ENCODE measurements at places on chromosomes 7 and 10.

- DNase-seq, result no peak
Measured at GRCh38 chr7:17946591-17946990, 6.3 kb upstream of the SNX13 start.

DNA sequence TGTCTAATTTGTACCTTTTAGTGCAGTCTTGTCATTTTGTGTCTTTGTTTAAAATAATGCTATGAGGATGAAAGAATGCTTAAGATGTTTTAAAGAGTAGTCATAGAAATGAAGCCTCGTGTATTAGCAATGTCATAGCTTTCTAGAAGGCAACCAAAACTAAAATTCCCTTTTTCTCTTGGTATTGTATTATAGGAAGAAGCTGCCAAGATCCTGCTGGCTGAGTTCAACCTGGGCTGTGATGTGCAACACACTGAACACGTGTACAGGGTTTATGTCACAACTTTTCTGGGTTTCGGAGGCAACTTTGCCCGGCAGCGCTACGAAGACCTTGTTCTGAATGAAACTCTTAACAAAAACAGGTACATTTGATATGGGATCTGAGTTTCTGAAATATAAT lies 36.2 kb downstream of the COX15 start:
- peak; percentile 62 for DNase-seq

DNA sequence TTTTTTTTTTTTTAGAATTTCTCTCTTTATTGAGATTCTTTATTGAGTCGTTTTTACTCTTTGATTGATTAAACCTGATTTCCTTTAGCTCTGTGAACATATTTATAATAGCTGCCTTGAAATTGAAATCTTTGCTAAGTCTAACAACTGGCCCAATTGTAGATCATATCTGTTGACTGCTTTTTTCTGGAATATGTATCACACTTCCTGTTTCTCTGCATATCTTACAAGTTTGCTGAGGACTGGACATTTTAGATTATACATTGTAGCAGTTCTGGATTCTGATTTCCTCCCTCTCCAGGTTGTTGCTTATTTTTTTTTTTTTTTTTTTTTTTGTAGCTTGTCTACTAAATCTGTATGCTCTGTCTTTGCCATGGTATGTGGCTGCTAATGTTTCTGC lies 56.3 kb downstream of the PRKAR2B start:
- no peak for DNase-seq

DNA sequence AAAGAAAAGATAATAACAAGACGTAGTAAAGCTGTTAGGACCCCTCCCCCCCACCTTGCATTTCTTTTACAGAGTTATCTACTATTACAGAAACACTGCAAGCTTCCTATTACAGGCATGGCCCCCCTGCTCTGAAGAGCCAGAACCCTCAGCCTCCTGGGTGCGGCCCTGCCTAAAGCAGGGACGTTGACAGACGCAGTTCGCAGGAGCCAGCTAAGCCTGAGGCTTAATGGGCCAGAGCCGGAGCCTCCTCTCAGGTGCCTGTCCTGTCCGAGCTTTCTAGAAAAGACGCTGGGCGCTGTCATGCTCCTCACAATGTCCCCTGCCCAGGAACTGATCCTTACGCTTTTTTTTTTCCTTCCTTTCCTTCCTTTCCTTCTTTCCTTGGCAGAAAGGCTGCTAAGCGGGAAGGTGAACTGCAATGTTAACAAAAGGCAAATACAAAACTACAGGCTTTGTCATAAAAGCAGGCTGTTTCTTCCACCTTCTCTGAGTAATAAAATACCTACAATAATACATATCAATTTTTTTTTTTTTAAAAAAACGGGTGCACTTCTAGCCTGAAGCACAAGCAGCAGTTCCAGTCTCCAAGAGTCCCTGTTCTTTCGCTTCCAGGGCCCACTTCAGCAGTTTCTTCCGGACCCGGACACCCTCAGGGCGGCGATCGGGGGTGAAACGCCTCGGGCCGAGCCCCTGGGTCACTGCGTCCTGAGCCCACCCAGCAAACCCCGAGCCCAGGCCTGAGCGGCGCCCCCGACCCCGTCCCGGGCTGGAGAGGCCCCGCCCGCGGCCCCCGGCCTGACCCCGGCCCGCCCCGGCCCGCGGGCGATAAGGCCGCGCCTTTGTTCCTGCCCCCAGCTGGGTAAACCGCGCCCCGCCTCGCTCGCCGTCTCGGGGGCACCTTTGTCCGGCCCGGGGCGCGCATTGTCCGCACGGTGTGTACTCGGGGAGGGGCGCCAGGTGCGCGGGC lies 11.2 kb downstream of the MNX1 start:
- peak; percentile 17 for DNase-seq

DNA sequence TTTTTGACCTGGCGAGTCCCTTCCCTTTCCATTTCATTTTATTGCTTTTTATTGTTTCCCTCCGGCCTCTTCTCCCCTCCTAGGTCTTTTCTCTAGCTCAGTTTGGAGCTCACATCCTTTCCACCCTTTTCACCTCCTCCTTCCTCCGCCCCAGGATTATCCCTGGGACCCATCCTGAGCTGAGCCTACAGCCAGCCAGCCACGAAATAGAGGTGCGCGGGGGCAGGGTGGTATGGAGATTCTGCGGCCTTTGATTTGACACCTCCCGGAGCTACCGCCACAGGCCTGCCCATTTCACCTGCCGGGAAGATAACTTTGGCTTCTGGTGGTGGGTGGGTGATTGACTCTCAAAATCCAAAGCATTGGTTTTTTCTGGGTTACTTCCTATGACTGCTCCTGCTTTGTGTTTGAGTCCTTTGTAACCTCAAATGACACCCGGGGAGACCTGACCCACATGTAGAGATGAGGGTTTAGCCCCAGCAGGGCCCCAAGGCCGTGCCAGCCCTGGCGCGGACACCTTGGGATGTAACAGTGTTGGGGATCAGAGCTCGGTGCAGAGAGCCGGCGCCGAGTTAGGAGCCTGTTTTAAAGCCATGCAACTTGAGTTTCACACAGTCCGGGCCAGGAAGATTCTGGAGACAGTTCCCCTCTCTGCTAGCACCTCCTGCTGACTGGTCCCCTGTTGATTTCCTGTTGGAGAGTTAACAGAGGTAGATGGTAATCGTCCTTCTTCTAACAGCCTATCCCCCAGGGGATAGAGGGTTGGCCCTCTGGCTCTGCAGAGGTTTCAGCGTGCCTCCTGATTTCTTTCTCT lies 1.5 kb downstream of the DUSP5 start:
- peak; percentile 16 for DNase-seq

- DNase-seq, result no peak
Measured at GRCh38 chr7:38886265-38886664, 22.7 kb downstream of the VPS41 start.

GRCh38 chr10:47095211-47095610 lies 184.0 kb downstream of the PTPN20 start:
- DNase-seq, result no peak

- DNase-seq, result peak; percentile 62
Measured at GRCh38 chr7:149196705-149197171, 1.4 kb downstream of the ZNF282 start.

GRCh38 chr7:8068892-8069686 lies 100.5 kb downstream of the GLCCI1 start:
- no peak for DNase-seq

DNA sequence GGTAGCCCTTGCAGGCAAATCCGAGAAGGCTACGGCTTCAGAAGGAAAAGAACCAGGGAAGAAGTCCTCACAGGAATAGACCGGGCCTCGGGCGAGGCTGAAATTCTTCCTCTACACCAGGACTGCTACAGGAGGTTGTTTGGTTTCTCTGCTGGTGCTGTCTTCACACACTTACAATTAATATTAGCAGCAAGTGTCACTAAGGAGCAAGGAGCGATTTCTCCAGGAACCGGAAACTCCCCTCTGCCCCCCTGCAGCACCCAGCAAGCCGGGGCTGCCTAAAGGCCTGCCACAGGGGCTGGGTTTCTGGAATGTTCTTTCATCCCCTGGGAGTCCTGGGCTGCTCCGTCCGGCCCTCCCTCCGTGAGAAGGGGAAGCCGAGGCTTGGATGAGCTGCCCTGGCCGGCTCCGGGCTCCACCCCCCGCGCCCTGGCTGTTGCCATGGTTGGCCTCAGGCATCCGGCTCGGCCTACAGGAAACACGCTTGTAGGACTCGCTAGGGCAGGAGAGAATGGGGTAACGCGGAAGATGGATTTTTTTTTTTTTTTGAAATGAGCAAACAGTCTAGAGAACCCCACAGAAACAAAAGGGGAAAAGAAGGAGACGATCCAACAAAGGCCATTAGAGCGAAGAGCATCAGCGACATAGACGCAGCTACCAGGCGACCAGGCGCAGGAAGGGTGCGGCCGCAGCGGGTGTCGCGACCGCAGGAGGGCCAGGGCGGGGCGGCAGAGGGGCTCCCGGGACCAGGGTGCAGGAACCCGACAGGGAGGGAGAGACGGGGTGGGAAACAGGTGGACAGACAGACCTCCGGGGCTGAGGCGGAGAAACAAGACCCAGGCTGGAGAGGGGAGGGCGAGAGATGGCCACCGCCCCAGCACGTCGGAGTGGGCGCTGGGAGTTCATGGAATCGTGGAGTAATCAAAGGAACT lies 33.0 kb downstream of the EN2 start:
- DNase-seq, result peak; percentile 80

GRCh38 chr10:48640326-48640725 lies 35.5 kb upstream of the ARHGAP22 start:
- no peak for DNase-seq

- no peak for DNase-seq
Measured at GRCh38 chr10:33803248-33803647, 468.8 kb upstream of the NRP1 start.

DNA sequence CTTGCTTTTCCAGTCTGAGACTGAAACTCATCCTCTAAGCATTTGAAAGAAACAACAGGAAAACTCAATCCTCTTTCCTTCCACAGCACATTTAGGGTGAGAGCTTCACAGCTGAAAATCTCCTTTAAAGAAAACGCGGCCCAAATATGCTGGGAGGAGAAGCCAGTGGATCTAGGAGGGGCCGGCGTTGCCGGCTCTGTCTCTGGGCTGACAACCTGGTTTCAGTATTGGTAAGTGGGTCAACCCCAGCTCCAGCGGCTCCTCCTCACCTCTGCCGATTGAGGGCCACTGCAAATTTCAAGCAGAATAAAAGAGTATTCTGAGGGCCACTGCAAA lies 75.3 kb upstream of the CPXM2 start:
- peak; percentile 46 for DNase-seq

GRCh38 chr10:7872041-7872442 lies 53.7 kb downstream of the TAF3 start:
- peak; percentile 33 for DNase-seq

DNA sequence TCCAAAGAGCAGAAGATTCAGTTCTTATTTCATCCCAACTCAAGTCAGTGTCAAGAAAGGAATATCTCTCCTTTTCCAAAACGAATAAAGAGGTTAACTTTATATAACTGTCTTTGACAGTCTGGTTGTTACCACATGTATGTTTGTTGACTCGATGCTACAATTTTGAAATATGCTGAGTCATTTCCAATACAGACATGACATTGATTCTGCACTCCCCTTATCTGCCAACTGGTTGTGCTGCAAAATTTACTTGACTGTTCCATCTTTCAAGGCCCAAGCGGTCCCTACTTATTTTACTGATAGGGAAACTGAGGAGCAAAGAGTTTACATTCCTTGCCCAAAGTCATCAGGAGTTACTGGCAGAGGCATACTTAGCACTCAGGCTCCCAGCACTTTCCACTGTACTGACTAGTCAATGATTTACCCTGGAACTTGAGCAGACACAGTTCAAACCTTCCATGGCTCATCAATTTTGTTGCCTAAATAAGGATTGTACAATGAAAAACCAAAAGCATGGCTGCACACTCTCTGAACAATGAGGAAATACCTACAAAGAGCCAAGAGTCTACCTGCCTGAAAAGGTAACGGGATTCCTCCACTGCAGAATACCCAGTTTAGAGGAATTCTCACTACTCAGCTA lies 52.8 kb downstream of the ABLIM1 start:
- no peak for DNase-seq

DNA sequence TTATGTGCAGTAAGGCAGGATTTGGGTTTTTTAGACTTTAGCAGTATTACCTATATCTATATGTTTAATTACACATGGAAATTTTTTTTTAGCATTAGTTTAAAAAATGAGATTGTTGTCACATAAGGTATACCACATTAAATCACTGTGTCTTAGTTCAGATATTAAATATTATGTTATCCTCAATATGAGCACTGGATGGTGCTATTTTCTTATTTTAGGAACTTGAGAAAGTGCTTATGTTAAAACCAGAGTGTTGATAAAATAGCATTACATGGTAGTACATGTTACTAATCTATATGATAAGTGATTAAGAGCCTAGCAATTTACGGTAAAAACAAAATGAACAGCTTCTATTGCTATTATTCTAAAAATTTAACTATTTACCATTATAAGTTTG lies 28.8 kb downstream of the MIOS start:
- DNase-seq, result peak; percentile 37

- no peak for DNase-seq
Measured at GRCh38 chr10:14185316-14186045, 145.2 kb downstream of the FRMD4A start.
